T-helper 22 cell (primary cell): ENCODE measurements at places on chromosomes 6 and 20.
A peak's percentile ranks its signal among the peaks of the same experiment; 100 is the strongest.

- DNase-seq, result no peak
Measured at GRCh38 chr6:110549277-110549676, 72.9 kb upstream of the SLC22A16 start.

DNA sequence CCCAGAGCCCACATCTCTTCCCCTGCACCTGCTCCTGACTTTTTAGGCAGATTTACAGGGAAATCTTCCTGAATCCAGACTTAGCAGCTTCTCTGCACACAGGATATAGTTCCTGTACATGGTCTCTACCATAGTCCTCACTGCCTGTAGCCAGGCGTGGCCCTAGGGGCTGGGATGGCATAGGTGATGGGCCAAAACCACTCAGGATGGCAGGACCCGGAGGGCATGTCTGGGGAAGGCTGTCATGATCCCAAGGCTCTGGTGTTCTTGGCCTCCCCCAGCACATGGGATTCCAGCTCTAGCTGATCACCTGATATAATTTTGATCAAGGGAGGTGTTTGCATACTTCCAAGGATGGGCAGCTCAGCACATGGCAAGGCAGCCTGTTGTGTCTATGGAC is 58.0 kb downstream of the TOX2 start:
- no peak for DNase-seq

DNA sequence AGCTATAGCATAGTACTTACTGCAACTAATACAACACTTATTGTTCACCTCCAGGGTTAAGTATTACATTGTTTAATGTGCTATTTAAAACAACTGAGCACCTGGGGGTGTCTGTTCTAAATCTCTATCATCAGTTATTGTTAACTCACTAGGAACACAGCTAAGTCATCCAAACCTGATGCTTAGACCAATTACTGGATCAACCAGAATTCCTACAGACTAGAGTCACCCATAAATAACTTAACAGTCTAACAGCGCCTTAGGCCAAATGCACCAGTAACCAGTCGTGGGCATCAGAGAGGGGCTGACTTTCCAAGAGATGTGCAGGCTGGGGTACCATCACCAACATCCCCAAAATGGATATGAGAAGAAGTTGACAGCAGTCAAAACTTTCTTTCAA is 110.7 kb downstream of the ADTRP start:
- no peak for DNase-seq

DNA sequence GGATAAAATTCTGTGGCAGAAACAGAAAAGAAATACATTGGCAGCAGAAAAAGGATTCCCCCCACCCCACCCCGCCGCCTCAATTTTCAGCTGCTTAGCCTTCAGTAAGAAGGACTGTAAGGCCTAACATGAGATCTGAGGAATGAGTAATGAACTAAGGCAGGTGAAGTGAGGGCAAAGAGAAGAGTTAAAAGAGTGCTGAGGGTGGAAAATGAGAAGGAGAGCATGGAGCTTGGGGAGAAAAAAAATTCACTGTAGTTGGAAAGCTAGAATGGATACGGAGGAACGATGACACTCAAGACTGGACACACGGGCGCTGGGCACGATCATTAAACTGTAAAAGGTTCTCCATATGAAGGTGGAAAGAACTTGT is 14.6 kb downstream of the POM121L2 start:
- no peak for DNase-seq

DNA sequence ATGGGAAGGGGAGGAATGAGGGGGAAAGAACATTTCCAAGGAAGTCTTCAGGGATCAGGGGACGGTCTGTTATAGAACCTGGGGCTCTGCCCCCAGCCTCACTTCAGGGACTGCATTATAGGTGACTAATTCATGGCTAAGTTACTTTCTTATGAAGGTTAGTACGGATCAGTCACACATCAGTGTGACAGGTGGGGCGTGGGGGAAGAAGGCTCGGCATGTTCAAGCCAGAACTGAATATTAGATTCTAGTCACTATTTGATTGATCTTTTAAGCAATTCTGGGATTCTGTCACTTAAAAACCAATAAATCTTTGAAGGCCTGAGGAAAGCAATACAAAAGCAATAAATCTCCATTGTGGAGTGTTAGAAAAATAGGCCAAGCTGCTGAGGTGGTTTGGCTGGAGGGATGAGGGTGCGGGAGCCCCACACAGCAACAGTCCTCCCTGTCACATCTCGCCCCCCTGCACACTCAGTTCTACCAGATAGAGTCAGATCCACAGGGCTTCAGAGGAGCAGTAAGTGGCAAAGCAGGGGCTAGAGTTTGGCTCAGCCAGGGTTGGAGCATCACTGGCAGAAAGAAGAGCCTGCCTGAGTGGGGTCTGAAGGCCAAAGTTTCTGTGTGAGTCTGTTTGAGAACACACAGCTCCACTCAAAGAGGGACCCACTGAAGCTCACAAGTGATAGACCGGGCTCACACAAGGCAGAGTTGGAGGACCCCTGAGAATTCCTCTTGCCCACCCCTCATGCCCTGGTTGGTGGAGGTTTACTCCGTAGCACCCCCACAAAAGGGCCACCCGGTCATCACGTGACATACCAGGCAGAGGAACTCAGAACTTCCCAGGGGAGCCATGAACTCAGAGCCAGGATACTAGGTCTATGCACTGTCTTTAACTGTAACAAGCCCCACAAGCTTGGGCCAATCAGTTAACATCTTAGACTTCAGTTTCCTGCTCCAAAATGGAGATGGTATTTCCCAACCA is 728.3 kb upstream of the CHD6 start:
- DNase-seq, result no peak

DNA sequence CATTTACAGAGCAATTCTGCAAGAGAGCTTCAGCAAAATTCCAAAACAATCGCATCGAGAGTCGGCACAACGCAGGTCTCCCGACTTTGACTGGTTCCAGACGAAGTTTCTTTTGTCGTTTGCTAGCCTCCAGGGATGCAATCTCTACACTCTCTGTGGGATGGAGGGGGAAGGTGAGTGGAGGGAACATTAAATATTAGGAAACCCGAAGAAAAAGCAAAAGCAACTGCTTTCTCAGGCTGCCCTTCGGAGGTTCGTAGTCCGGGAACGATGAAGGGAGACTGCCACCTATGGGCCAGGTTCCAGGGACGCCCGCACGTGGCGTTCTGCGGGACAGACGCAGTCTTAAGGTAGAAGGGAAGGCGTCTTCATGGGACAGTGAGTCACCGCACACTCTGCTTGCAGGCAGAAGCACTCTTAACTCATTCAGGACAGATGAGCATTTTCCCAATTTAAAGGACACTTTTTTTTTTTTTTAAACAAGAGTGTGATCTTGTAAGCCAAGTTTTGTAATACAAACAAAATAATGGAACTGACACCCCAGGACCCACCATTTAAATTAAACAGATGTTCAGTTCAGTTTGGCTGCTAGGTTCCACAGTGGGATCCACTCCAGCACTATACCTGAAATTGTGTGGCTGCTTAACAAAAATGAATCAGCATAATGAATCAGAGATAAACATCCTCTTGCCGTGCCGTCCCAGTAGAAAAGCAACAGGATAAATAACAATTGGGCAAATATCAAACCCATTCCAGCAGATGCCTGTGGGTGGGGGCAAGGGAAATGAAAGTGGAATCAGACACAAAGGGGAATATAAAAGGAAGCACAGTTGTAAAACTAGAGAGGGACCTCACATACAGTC is 65.8 kb upstream of the ARMC2 start:
- peak; percentile 41 for DNase-seq

- no peak for DNase-seq
Measured at GRCh38 chr6:132569170-132569569, 952 bp upstream of the TAAR6 start.

- no peak for DNase-seq
Measured at GRCh38 chr6:129790785-129791184, 70.3 kb downstream of the TMEM244 start.

GRCh38 chr6:112016320-112016719 is 37.6 kb upstream of the CCN6 start:
- DNase-seq, result no peak

DNA sequence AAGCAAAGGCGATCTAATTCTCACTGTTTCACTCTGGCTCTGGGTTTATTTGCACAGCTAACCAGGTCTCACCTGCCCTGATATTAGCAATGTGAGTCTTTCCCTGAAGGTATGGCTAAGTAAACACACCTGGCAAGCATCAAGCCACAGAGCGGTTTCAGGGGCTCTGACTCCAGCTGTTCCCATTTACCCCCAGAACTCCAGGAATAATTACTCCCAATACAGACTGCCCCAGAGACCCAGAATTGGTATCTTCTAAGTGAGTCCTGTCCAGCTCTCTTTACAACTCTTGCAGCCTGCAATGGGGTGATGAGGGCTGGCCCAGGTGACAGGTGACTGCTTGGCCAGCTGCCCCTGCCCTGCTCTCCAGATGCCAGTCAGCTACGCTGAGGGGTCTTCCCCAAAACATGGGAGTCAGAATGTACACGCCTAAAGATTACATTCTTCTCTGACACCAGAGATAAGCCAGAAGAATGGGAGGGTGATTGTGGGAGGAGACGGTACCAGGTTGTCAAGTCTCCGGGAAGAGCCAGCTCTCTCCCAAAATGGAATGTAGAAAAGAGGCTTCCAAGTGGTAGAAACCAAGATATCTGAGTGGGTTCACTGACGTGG is 4.9 kb upstream of the LRRN4 start:
- DNase-seq, result no peak

DNA sequence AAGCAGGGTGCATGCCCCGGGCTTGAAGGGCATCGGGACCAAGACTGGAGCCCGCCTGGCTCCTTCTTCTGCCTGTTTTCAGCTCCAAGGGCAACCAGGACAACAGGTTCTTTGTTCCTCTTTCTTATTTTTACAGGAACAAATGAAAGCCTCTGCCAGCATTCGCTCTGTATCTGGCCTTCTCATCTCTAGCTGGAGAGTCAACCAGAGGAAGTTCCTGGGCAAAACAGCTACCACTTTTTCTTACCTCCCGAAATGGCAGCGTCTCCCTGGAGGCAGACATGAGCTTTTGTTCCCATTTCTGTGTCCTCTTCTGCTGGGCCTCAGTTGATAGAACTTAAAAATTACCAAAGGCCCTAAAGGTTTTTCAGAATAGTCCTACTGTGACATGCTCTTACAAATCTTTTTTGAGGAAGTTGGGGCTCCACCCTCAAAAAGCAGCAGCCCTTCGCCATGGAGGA is 74.1 kb upstream of the NAA20 start:
- DNase-seq, result no peak

GRCh38 chr6:46378882-46379416 is 112.3 kb downstream of the RCAN2 start:
- DNase-seq, result no peak

GRCh38 chr6:107489636-107490565 is at the start of gene SOBP:
Gene SOBP (plus strand): TSS chr6:107490117. CDS start chr6:107490617, 500 bp downstream.
- peak; percentile 21 for DNase-seq

DNA sequence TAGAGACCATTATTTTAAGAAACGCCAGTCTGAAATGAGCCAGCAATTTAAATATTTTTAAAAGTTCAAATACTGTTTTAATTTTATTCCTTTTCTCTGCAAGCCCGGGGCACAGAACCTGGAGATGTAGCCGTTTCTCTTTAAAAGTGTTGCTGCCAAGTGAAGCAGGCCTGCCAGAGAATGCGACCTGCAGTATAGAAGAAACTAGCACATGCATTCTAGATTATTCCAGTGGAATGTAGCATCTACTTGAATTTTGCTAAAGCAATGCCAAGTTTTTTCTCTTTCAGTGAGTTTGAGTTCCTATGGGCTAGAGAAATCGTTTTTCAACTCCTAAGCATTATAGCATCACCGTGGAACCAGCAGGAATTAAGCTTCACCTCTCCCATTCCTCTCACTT is 101.3 kb downstream of the QRSL1 start:
- no peak for DNase-seq

DNA sequence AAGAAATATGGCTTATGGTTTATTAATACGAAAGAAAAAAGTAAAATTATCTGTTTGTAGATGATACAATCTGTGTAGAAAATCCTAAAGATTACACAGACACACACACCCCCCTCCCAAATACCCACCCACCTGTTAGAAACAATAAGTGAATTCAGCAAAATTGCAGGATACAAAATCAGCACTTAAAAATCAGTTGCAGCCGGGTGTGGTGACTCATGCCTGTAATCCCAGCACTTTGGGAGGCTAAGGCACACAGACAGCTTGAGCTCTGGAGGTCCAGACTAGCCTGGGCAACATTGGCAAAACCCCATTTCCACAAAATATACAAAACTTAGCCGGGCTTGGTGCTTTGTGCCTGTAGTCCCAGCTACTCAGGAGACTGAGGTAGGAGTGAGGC is 42.3 kb downstream of the NINL start:
- no peak for DNase-seq

DNA sequence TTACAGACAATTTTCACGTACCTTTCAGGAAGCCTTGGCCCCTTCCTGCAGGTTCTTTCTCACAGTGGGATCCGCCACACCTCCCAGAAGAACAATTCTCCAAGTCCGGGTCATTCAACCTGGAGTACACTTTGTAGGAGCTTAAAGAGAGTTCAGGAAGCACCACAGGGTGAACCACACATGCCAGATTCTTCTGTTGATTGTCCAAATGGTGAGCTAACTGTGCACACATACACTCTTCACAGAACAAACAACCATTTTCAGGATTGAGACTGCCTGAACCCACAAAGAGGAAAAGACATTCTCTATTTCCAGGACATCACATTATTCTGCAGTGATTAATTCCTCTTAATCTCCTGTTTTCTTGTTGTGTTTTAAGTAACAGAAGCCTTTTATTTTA is 51.0 kb downstream of the SCGN start:
- DNase-seq, result no peak

DNA sequence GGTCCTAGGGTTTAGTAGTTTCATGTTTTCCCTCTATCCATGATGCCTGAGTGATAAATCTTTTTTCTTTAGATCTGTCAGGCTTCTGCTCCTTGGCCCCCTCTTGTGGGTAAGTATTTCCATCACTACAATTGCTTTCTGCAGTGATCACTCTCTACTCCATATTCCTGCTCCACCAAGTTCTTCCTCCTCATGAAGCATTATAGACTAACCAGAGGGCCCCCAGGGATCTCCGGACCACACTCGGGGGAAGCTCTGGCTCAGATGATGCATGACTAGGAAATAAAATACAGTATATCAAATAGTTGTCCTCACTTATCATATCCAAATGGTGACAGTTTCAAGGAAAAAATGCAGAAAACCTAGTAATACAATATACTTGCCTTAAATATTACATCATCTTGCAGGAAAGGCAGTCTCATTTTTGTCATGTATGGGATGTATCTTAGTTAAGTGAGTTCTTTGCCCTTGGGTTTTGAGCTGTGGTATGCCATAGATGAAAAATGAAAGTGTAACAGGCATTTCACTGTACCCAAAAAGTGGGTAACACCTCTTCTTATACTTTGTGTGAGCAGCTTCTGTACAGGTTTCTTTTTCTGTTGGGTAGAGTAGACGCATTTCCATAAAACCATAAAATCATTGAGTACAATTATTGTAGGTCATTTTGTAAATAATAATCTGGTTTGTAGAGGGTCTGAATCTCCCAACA is 200.9 kb upstream of the EYA4 start:
- no peak for DNase-seq
